ENCODE measurements at places on chromosomes 3 and 15.

DNA sequence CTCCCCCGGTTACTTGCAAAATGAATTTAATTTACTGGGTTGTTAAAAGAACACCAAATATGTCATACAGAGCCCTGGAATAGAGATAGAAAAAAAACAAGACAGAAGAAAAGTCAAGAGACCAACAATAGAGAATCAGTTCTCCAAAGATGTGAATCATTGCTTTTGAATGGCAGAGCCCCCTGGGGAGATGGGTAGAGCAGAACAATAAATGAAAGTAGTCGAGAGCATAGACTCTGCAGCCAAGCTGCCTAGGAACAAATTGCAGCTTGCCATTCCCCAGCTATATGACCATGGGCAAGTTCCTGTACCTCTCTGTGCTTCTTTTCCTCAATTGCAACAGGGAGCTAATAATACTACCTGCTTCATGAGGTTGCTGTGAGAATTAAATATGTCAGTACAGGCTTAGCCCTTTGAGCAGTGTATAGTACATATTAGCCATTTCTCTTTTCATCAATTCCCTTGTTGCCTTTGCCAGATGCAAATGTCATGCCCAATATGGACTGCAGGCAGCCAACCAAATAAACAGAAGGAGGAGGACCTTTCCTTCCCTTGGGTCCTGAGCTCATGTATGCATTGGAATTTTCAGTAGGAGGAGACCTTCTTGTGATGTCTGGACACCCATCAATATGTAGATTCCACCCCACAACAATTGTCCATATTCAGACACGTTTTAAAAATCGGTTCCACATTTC lies 25.0 kb upstream of the BFSP2 start:
- no peak for DNase-seq

DNA sequence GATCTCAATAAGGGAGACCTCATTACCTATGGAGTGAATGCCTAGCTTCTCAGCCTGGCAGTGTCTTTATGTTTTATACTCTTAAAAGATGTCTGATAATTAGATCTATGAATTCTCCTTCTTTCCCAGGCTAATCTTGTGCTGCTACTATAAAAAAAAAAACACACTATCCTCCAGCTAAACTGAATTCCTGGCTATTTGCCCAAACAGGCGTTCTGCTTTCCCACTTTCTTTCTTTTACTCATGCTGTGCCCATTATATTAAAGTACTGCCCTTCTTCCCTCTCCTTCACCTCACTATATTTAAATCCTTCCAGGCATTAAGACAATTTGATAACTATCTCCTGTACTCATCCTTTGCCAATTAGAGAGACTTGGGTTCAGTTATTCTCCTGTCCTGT lies 1134.9 kb downstream of the ROBO2 start:
- no peak for DNase-seq

DNA sequence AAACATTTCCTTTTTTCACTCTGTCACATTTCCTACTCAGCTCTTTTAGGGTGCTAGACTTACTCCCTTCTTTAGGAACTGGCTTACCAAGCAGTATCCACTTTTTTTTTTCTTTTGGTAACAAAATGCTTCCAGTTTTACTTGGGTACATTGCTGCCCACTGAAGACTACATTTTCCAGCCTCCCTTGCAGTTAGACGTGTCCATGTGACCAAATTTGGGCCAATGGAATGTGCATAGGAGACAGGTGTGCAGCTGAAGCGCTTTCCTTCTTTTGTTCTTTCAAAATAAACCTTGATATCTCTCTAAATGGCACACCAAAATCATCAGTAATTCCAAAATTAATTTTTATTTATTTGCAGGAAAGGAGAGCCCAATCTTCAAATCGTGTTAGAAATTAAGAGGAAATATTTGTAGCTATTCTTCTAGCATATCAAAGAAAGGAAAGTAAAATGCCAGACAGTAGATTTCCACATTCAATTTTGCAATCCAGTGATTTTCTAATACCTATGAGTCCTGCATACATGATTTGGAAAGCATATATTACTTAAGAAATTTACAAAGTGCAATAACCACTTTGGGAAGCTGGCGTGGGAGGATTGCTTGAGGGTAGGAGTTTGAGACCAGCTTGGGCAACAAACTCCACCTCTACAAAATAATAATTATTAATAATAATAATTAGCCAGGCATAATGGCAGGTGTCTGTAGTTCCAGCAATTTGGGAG lies 422.0 kb upstream of the FRG2C start:
- DNase-seq = no peak

DNA sequence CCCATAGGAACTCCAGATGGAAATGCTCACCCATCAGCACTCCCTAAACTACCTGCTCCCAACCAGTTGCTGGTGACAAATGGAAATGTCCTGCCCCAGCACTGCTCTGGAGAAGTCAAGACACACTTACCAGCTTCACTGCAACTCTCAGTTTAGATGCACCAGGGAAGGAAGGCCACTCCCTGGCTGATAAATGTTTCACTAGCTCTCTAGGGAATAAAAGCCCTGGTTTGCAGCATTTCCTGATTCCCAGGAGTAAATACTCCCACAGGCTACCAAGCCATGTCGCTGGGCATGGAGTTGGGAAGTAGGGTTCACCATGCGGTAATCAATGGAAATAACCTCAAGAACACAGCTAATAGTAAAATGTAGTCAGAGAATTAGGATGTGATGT lies 112.0 kb upstream of the NEO1 start:
- no peak for DNase-seq

GRCh38 chr3:18556503-18557135 lies 131.5 kb upstream of the SATB1 start:
- no peak for DNase-seq

DNA sequence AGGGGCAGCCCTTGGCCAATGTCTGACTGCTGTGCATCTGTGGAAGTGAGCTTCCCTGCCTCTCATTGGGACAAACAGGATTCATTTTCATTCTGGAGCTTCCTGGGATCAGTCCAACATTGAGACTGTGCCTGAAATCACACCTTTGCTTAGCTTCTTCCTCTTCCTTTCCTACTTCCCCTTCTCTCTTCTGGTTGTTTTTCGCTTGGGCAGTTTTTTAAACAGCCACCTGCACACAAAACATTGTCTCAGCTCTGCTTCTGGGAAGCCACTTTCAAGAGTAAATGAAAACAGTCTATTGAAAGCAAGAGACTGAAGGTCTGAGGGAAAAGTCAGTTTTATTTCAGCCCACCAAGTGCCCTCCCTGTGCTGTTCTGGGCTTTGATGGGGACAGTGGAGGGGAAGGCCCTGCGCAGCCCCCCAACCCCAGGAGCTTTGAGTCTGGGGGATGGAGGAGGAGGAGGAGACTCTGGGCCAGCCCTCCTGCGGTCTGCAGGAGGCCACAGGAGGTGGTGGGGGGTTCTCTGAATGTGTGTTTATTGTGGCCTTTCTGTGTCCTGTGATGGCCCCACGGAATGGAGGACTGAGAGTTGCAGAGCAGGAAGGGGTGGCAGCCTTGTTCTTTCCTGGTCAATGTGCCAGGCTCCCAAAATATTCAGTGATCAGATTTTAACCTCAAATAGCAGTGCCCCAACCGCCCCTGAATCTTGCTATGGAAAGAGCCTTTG lies 7.8 kb upstream of the ISLR2 start:
- DNase-seq = no peak

GRCh38 chr3:880371-880770 lies 212.5 kb upstream of the CNTN6 start:
- no peak for DNase-seq

- DNase-seq = no peak
Observed at GRCh38 chr3:77380136-77380535, 340.2 kb downstream of the ROBO2 start.

DNA sequence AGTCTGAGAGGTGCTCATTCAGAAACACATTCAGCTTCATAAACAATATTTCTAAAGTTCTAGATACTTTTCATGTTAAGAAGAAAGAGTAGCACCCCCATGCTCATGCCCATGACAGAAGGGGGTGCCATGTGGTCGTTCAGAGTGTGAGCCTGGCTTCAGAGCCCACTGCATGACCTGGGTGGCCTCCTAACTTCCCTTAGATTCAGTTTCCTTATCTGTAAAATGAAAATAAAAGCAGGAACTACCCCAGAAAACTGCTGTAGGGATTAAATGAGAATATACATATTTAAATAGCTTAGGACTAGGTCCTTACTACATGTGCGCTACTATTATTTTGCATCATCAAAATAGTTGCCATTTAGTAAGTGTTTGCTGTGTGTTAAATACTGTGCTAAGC lies 69.2 kb downstream of the ABHD5 start:
- DNase-seq = no peak

GRCh38 chr15:74754593-74755215 lies 6.1 kb downstream of the CYP1A2 start:
- DNase-seq = no peak

GRCh38 chr3:53081318-53081717 lies 35.4 kb upstream of the SFMBT1 start:
- DNase-seq = no peak

GRCh38 chr3:55094676-55095075 lies 166.8 kb upstream of the LRTM1 start:
- no peak for DNase-seq

DNA sequence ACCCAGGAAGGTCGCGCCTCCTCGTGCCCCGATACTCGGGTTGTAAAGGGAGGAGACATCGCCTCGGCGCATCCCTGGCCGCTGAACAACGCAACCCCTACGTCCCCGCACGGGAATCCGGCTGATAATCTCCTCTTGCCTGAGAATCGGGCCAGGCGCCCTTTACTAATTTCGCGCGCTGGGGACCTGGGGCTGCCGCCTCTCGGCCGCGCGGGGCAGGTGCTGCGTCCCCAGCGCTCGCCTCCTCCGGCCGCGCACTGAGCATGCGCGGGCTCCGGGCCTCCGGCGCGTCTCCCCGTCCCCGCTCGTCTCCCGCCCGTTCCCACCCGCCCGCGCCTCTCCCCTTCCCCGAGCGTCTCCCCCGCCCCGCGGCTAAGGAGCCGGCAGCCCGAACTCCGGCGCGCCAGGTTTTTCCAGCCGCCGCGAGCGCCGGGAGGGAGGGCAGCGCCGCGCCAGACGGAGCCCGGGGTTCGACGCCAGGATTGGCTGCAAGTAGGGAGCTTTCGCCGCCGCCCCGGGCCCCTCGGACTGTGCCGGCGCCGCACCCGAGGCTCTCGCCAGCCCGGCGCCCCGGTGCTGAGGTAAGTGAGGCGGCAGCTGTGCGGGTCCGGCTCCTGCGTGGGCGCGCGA lies at the start of gene CNTN4:
Gene CNTN4, plus strand, starts transcription at position 469 of the 630 bp plus-strand sequence.
- peak; percentile 53 for DNase-seq

GRCh38 chr3:184822654-184823053 lies 10.7 kb downstream of the VPS8 start:
- DNase-seq = no peak

DNA sequence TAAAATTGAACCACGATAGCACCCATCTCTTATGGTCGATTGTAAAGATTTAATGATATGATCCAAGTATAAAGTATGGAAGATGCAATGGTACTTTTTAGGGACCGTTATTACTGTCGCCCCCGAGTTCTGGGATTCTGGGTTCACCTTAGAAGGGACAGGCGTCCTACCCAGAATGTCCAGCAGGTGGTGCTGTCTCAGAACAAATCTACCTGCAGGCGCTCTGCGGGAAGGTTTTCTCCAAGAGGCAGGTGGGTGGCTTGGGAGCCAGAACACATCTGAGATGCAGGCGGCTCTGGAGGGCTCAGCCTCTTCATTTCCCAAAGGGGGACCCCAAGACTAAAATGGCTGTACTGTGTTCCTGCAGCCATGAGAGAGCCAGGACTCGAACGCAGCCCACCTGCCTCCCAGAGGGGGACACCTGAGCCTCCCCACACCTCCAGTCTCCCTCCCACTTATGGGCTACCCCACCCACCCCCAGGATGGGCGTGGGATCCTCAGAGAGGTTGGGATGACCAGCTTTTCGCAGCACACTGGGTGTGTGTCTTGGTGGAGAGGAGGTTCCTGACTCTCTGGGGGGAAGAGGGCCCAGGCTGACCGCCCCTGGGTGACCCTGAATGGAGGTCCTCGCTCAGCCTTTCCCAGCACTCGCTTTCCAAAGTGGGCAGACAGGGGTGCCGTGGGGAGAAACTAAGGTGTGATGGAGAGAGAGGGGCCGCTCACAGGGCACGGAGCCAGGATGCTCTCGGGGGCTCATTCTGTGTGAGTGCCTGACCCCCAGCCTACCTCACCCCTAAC lies 28.1 kb upstream of the CORO2B start:
- peak; percentile 78 for DNase-seq

DNA sequence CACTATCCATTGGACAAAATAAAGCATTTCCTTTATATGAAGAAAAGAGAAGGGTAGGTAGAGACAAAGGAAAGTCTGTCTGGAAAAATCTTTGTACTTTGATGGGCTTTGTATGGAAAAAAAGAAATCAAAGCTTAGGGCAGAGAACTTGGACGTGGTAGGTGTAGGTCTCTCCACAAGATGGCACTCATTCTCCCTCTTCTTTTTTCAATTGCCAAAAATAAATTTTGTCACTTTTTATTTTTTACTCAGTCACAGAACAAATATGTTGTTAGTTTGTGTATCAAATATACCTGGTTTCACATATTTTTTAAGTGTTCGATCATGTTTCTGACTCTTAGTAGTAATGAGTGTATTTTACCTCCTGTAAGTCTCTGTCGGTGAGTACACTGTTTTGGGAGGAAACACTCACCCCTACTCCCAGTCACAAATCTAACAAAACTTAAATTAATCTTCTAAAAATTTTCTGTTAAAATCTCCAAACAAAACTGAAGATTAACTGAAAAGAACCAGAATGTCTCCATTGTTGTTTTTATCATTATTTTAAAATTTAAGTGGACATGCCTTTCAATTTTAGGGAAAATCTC lies 415.8 kb upstream of the GOLIM4 start:
- DNase-seq = no peak

GRCh38 chr3:10666621-10667020 lies 149.4 kb upstream of the SLC6A11 start:
- no peak for DNase-seq

GRCh38 chr3:108472001-108472591 lies 38.3 kb downstream of the MYH15 start:
- DNase-seq = no peak

GRCh38 chr15:75149867-75150709 lies 51.6 kb upstream of the C15orf39 start:
- DNase-seq = no peak

- DNase-seq = no peak
Observed at GRCh38 chr15:34628577-34629152, 45.2 kb upstream of the GOLGA8B start.

DNA sequence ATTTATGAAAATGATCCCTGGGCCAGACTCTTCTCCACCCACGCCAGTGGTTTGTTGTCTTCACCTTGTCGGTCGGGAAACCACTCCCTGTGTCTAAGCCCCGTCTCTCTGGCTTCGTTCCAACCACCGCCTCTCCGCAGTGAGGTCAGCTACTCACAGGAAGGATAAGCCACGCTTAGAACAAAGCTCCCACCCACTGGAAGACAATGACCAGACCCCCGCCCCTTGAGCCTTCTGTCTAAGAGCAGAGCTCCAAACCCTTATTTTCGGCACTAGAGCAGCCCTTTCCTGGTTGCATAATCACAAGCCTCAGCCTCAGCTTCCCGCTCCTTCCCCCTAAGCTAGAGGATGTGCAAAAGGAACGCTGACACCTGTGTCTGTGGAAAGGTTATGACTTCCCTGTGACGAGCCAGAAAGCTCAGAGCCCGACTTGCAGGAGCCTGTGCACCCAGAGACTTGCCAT lies 114.9 kb upstream of the MEF2A start:
- no peak for DNase-seq

Measured in HuH-7.5 (cell line).